ENCODE measurements at places on chromosomes 4 and X.

- no peak for DNase-seq
Measured at GRCh38 chrX:85995641-85996040, 51.7 kb downstream of the CHM start.

- no peak for DNase-seq
Measured at GRCh38 chr4:162523171-162523570, 359.4 kb upstream of the FSTL5 start.

- DNase-seq: no peak
Measured at GRCh38 chr4:153634738-153635353, 49.2 kb upstream of the TLR2 start.

DNA sequence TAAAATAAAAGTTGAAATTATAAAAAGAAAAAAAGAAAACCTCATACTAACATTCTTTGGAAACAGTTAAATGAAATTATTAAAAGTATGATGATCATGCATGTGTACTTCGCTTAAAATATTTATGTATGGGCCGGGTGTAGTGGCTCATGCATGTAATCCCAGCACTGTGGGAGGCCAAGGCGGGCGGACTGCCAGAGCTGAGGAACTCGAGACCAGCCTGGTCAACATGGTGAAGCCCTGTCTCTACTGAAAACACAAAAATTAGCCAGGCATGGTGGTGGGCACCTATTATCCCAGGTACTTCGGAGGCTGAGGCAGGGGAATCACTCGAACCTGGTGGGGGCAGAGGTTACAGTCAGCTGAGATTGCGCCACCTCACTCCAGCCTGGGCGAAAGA, 952.2 kb upstream of the FTHL17 start:
- DNase-seq: no peak

- no peak for DNase-seq
Measured at GRCh38 chr4:184647266-184648053, 1.8 kb downstream of the CASP3 start.

DNA sequence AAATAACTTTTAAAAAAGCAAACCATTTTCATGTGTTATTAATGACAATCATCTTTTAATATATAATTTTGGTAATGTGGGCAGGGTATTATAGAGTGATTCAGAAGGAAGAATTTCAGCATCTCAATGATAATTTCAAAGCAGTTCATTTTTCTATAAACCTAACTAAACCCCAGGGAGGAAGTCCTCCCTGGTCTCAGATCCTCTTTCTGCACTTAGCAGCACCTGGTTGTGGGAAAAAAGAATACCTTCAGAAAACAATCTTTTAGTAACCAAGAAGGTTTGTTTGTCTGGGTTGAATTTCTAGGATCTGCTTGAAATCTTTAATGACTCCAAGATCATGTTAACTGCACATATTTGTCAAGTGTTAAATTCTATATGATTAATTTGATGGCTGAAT, 29.9 kb downstream of the DKK2 start:
- DNase-seq: no peak

- DNase-seq: no peak
Measured at GRCh38 chr4:105067946-105068345, 78.7 kb upstream of the TET2 start.

DNA sequence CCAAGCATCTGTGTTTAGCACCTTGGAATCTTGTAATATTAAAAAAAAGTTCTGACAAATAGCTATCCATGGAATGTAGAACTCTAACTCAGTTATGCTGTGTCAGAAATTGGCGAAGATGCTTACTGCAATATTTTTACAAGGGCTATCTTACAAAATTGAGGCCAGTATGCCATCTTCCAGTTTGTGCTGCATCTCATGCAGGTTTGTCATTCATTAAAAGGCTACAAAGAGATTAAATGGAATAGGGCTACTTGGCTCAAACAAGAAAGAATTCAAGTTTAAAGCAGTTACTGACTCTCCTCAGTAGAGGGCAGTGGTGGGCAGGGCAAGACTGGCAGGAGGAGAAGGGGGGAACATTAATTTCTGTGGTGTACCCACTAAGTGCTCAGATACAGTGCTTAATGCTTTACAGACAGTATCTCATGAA, 66.5 kb downstream of the SHROOM4 start:
- no peak for DNase-seq

GRCh38 chr4:41887821-41888686, 47.2 kb upstream of the TMEM33 start:
- DNase-seq: peak; percentile 38

- no peak for DNase-seq
Measured at GRCh38 chr4:24321131-24321530, 263.2 kb downstream of the DHX15 start.

GRCh38 chr4:109571494-109571893, 11.4 kb downstream of the MCUB start:
- no peak for DNase-seq

GRCh38 chr4:41334182-41334581, 77.5 kb downstream of the UCHL1 start:
- no peak for DNase-seq

DNA sequence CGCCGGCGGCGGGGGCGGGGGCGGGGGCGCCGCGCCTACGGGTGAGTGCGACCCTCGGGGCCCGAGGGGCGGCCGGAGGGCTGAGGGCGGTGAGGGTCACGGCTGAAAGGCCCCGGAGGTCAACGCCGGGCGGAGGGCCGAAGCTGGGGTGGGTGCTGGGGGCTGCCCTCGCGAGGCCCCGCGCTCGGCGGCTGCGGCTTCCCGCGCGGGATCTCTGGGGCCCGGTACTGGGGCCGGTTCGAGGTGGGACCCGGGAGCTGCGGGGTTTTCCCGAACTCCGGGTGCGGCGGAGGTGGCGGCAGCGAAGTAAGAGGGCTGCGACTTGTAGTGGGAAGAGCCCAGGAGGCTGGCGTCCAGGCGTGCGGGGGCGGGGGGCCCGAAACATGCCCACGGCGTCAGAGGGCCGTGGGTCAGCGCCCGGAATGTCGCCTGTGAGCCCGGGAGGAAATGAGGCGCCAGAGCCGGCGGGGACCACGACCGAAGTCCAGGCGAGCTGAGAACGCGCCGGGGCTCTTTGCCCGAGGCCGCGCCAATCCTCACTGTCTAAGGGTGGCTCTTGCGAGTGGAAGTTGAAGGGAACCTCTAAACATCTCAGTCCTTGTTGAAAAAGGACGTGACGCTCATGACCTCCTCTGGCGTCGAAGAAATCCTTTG, 407 bp downstream of the IL13RA1 start:
- DNase-seq: no peak

GRCh38 chr4:54958236-54958635, 167.2 kb downstream of the KDR start:
- no peak for DNase-seq
